ENCODE measurements at places on chromosomes 2 and 18. TPM values are rescaled to one million over a fixed set of nuclear protein-coding genes. Genes with fewer than 3 reads are reported as not detected.

Gene CYRIA
- total RNA-seq: 0.12 TPM

Gene SLC38A11
- total RNA-seq: not detected

DNA sequence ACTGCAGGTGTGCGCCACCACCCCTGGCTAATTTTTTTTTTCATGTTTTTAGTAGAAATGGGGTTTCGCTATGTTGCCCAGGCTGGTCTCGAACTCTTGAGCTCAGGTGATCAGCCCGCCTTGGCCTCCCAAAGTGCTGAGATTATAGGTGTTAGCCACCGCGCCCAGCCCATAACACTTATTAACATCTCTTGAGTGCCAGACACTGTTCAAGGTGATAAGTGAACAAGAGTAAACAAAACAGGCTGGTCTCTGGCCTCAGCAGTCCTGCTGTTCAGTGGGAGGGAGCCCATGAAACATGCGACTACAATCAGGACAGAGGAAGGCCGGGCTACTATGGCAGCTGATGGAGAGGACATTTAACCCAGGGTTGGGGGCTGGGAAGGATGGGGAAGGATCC lies 42.3 kb downstream of the KCTD1 start:
- no peak for DNase-seq

- DNase-seq: peak; percentile 37
Measured at GRCh38 chr18:45517181-45517741, 98.0 kb upstream of the SLC14A2 start.

GRCh38 chr2:174691201-174691779 lies 73.0 kb downstream of the CHRNA1 start:
- DNase-seq: no peak

- DNase-seq: peak; percentile 41
Measured at GRCh38 chr2:26978061-26978596, 7.7 kb downstream of the MAPRE3 start.

- no peak for DNase-seq
Measured at GRCh38 chr2:230828272-230828961, 36.3 kb upstream of the ITM2C start.

Data from RPMI7951 (cell line).